Chondrocyte (in vitro differentiated cells): ENCODE measurements at places on chromosomes 6 and 20.

DNA sequence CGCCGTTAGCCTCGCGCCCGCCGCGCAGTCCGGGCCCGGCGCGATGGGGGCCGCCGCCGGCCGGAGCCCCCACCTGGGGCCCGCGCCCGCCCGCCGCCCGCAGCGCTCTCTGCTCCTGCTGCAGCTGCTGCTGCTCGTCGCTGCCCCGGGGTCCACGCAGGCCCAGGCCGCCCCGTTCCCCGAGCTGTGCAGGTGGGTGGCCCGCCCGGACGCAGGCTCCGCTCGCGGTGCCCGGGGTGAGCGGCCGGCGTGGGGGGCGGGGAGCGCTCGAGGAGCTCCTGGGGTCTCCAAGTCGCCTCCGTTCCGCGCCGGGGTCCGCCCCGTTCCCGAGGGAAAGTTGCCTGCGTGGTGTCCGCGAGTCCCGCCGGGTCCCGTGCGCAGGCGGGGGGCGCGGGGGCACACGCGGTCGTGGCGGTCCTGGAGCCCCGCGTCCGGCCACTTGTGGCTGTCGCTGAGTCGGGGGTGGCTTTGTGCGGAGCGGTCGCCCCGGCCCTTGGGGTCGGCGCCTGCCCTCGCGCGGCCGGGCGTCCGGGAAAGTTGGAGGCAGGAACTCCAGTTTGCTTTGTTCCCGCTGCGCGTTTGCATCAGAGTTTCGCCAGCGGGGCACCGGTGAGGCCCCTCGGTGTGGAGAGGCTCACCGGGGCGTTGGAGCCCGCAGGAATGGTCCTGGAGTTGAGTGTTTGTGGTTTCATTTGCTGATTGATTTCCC lies 476 bp downstream of the IGF2R start:
- peaks cover 47% of the 10 kb centered on the region for H3K4me1 ChIP-seq
- H3K27ac ChIP-seq, result peak overlapping the region; percentile 98

- H3K4me3 ChIP-seq, result peak overlapping the region; percentile 92
- peak overlapping the region; percentile 91 for H3K27ac ChIP-seq
- H3K27me3 ChIP-seq, result no peaks in the 10 kb centered on the region
- DNase-seq, result no peak
- H3K4me1 ChIP-seq, result peaks cover 73% of the 10 kb centered on the region
- peaks cover 66% of the 10 kb centered on the region for H3K36me3 ChIP-seq
Measured at GRCh38 chr6:169250660-169251059, 3.0 kb downstream of the THBS2 start.

GRCh38 chr6:17984812-17985670 lies 2.4 kb downstream of the KIF13A start:
- H3K27me3 ChIP-seq, result no peaks in the 10 kb centered on the region
- peaks cover 3% of the 10 kb centered on the region for H3K36me3 ChIP-seq
- no peak for DNase-seq
- H3K27ac ChIP-seq, result peak overlapping the region; percentile 58
- H3K4me1 ChIP-seq, result peaks cover 45% of the 10 kb centered on the region

DNA sequence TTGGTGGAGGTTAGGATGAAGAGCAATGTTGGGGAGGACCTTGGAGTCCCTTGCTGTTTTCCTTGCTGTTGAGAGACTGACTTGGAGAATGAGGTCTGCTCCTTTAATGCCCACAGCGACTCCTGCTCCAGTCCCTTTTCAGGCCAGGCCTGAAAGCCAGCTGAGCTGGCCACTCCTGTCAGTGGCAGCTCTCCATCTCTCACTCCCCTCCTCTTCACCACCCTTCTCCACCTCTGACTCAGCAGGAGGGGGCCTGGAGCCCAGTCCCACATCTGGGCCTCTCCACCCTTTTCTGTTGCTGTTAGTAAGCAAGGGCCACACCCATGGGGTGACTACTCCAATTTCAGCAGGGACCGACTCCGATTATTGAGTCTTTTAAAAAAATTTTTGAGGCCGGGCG lies 2.2 kb downstream of the SNX21 start:
- peak overlapping the region; percentile 61 for H3K27ac ChIP-seq
- DNase-seq, result no peak
- peaks cover 39% of the 10 kb centered on the region for H3K4me1 ChIP-seq
- peak overlapping the region; percentile 89 for H3K4me3 ChIP-seq
- H3K36me3 ChIP-seq, result peaks cover 1% of the 10 kb centered on the region

- no peak for DNase-seq
- H3K4me3 ChIP-seq, result no peak overlapping the region
- H3K27ac ChIP-seq, result no peak overlapping the region
- H3K36me3 ChIP-seq, result no peaks in the 10 kb centered on the region
- H3K4me1 ChIP-seq, result peaks cover 6% of the 10 kb centered on the region
Measured at GRCh38 chr6:159463119-159463829, 229.8 kb downstream of the SOD2 start.

DNA sequence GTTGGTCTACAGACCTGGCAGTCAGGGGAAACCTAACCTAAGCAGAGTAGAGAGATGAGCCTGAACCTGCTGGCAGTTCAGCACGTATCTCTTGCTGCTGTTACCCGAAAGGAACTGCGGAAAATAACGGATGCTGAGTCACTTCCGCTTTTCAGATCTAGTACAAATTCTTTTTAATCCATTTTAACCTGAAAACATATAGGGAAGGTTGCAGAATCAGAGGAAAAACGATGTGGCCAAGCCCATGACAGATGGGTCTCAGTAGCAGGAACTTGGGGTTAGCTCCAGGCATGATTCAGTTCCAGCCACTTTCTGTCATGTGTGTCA lies 351.9 kb upstream of the PRND start:
- H3K4me3 ChIP-seq, result no peak overlapping the region
- no peaks in the 10 kb centered on the region for H3K4me1 ChIP-seq
- H3K27me3 ChIP-seq, result peaks cover 13% of the 10 kb centered on the region
- no peak for DNase-seq
- H3K36me3 ChIP-seq, result peaks cover 1% of the 10 kb centered on the region

DNA sequence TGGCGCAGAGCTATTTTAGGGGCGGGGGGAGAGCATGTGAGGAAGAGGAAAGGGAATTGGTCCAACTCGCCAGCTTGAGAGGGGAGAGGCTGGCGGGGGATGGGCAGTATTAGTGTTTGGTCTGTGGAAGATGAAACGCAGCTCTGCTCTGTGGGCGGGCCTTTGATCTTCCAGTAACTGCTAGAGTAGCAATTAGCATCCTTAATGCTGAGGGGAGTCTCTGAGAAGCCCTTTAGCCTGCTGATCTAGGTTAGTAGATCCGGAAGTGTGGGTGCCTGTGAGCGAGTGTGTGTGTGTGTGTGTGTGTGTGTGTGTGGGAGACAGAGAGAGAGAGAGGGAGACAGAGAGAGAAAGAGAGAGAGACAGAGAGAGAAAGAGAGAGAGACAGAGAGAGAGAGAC lies 117.2 kb upstream of the BACH2 start:
- peak overlapping the region; percentile 62 for H3K4me3 ChIP-seq
- no peak for DNase-seq

DNA sequence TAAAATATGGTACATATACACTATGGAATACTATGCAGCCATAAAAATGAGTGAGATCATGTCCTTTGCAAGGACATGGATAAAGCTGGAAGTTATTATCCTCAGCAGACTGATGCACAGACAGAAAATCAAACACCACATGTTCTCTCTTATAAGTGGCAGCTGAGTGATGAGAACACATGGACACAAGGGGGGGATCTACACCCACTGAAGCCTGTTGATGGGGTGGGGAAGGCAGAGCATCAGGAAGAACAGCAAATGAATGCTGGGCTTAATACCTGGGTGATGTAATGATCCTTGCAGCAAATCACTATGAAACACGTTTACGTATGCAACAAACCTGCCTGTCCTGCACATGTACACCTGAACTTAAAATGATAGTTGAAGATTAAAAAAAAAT lies 71.3 kb downstream of the MANEA start:
- H3K27me3 ChIP-seq, result no peaks in the 10 kb centered on the region
- H3K4me1 ChIP-seq, result no peaks in the 10 kb centered on the region
- no peaks in the 10 kb centered on the region for H3K36me3 ChIP-seq
- no peak overlapping the region for H3K27ac ChIP-seq
- DNase-seq, result no peak

DNA sequence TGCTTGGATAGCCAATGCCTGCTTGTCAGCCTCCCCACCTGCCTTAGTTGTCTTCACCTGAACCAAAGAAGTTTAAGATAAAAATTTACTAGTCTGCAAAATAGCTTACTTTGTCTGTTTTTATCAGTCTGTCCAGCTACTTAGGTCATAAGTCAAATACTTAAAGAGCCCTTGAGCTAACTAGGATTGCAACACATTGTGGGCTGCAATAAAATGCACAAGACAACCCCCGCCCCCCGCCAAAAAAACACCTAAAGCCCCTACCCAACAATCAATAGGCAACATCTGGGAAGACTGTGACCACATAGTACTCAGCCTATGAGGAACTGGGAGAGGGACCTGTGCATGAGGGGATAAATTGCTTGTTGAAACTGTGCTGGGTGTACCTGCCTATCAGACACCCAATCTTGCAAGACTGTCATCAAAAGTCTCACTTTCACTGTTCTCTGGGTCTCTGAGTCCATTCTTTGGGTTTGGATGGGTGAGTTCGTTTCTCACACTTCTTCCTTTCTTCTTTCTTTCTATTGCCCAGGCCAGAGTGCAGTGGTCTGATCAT lies 27.3 kb upstream of the ABCC10 start:
- H3K4me3 ChIP-seq, result no peak overlapping the region
- no peaks in the 10 kb centered on the region for H3K4me1 ChIP-seq
- H3K27ac ChIP-seq, result no peak overlapping the region
- peaks cover under 1% of the 10 kb centered on the region for H3K36me3 ChIP-seq
- no peak for DNase-seq

DNA sequence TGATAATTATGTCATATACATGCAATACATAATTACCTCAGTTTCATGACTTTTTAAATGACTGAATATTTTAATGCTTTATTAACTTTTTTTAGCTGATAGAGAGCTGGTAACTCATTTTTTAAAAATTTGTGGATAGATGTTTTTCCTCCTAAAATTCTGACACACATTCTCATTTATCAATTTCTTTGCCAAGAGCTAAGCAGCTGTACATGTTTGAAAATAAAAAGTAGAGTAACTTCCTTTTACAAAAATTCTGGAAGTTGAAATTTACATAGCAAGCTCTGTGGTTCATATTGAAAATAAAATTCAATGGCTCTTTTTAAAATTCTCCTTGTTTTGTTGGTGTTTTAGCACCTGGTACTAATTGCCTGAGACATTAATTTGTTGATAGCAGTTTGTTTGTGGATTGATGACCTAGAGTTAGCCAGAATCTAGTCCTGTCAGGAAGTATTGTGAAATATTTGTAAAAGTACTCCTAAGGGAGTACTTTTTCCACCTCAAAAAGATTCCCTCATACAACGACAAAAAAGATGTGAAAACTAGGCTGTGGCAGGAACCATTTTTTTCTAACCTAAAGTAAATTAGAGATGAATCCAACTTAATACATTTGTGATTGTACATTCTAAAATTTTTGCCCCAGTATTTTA lies 621.8 kb downstream of the BCKDHB start:
- H3K27me3 ChIP-seq, result peaks cover 13% of the 10 kb centered on the region
- peaks cover 1% of the 10 kb centered on the region for H3K36me3 ChIP-seq
- DNase-seq, result no peak

- DNase-seq, result no peak
- no peak within 1 kb of the TSS for H3K27ac ChIP-seq
- H3K36me3 ChIP-seq, result peaks cover 21% of the 10 kb centered on the region
- H3K27me3 ChIP-seq, result no peaks in the 10 kb centered on the region
- H3K4me3 ChIP-seq, result no peak within 1 kb of the TSS
Measured at GRCh38 chr6:113856625-113857555, at the start of gene MARCKS. Gene MARCKS (plus strand): TSS chr6:113857345. CDS start chr6:113857746, 401 bp downstream.

- peaks cover 3% of the 10 kb centered on the region for H3K36me3 ChIP-seq
- H3K4me1 ChIP-seq, result peaks cover 9% of the 10 kb centered on the region
- H3K27me3 ChIP-seq, result peaks cover 8% of the 10 kb centered on the region
Measured at GRCh38 chr6:64727075-64727474, 980.0 kb downstream of the EYS start.

- H3K27ac ChIP-seq, result no peak overlapping the region
- no peak for DNase-seq
- H3K4me3 ChIP-seq, result no peak overlapping the region
Measured at GRCh38 chr6:117795234-117795633, 111.8 kb upstream of the SLC35F1 start.

DNA sequence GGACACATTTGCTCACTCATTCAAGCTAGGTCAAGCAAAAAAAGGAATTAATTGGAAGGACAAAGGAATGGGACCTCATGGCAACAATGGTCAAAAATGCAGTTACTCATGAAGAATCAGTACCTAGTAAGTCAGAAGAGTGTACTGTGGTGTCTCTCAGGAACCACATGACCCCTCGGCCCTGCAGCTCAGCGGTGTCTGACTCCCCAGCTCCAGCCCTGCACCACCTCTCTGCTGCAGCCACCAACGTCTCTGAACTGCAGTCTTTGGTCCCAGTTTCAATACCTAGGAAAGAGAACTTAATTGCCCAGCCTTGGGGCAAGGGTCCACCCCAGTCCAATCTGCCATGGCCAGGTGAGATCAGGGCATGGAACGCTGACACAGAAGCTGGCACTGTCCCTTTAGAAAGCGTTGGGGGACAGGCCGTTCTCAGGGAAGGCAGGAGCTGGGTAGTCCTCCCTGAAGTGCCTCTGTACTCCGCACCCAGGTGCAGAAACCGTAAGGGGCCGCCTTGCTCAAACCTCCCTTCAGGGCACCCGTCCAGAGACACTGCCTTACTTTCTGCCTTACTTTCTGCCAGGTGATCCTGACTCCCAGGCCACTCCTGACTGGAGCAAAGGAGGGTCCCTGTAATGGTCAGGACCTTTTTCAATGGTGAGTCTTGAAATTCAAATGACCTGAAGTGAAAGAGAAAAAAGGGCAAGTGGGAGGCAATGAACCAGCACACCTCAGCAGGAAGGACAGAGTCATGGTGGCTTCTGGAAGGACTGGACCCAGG lies 13.2 kb upstream of the NELFCD start:
- H3K4me1 ChIP-seq, result no peaks in the 10 kb centered on the region
- peaks cover 10% of the 10 kb centered on the region for H3K27me3 ChIP-seq
- H3K36me3 ChIP-seq, result peaks cover 4% of the 10 kb centered on the region
- DNase-seq, result no peak
- no peak overlapping the region for H3K27ac ChIP-seq

DNA sequence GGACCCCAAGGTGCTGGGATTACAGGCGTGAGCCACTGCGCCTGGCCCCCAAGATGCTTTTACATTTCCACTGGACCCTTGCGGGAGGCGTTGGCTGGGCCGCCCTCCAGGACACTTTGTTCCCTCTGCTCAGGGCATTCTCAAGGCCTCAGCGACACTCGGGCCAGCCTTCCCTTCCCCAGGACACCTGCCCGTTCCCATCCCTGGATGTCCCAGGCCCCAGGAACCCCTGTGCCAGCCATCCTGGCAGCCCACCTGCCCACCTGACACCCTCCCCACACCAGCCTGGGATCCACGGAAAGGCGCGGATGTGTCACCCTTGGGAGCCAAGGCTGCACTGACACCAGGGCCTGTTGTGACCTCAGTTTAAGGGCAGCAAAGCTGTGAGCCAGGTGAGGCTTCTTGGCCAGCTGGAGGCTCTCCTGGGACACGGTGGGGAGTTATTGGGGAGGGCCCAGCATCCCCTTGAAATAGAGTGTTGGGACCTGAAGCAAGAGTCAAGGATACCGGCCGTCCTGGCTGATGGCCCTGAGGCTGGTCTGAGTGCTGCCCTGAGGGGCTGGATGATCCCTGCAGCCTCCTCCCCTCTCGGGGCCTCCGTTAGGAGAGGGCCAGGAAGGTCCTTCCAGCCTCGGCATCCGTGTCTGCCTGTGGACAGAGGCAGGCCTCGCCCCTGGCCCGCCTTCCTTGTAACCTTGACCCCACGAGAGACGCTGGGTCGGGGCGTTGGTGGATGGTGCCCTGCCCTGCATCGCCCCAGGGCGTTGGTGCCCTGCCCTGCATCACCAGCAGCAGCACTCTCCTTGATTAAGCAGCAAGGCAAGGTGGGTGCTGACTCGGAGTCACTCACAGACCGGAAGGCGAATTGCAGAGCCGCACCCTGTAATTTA lies 84.2 kb upstream of the BHLHE23 start:
- H3K27me3 ChIP-seq, result peaks cover 52% of the 10 kb centered on the region
- DNase-seq, result peak; percentile 75
- H3K36me3 ChIP-seq, result no peaks in the 10 kb centered on the region
- H3K27ac ChIP-seq, result no peak overlapping the region
- no peaks in the 10 kb centered on the region for H3K4me1 ChIP-seq
- no peak overlapping the region for H3K4me3 ChIP-seq
